ENCODE measurements at places on chromosomes 6 and 20.

DNA sequence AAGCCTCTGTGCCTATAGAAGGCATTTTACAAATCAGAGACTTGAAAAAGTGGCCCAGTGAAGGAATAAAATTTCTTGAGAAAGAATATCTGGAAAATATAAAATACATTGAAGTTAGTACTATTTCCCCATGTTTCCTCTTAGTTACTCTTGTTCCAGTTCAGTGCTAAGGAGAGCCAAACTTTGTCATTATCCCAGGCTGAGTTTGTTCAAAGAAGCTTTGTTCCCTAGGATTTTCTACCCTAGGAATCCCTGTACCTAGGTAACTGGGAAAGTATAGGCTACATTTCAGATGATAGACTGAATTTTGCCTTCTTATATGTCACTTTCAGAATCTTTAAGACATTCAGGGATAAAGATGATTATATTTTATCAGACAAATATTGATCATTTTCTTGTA, 1395.7 kb upstream of the MAP3K7 start:
- no peak for DNase-seq

- DNase-seq: no peak
These were observed 107.2 kb downstream of the AGPAT4 start for GRCh38 chr6:161166677-161167076.

GRCh38 chr20:45940053-45940452, 5.6 kb downstream of the PCIF1 start:
- DNase-seq: no peak

DNA sequence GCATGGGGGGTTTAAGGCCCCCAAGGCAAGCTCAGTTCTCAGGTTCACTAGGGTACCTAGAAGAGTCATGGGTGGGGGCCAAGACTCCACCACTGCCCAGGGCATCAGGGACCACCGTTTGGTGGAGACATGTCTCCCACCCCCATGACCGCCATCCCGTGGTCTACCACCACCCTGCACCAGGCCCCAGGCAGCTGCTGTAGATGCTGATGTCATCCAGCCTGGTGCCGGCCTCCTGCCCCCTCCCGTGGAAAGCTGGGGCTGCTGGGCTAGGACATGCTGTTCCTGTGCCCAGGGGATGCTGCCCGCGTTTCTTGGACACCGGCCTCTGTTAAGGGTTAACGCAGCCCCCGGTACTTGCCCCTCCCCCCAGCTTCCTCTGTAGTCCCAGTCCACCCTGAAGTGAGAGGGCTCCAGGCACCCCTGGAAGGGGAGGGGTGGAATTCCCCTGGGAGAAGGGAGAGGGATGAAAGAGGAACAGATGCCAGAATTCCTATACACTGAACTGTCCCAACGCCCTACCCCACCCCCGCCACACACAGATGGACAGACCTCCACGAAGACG, 587 bp downstream of the IP6K3 start:
- no peak for DNase-seq

DNA sequence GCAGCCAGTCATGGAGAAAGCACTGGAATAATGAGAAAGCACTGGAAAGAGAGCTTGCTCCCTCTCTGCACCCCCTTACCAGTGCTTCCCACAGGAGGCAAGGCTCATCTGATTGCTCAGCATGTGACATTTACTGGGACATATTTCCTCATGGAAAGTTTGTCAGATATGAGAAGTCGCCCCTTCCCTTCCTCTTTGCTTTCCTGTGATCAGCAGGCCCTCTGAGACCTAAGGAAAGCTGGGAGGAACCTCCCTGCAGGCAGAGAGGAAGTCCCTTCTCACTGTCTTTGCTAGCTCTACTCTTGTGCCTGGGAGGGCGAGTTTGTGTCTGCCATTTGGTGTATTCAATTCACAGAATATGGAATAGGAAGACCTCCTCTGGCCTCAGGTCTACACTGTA, 283.8 kb downstream of the ALDH8A1 start:
- DNase-seq: no peak

DNA sequence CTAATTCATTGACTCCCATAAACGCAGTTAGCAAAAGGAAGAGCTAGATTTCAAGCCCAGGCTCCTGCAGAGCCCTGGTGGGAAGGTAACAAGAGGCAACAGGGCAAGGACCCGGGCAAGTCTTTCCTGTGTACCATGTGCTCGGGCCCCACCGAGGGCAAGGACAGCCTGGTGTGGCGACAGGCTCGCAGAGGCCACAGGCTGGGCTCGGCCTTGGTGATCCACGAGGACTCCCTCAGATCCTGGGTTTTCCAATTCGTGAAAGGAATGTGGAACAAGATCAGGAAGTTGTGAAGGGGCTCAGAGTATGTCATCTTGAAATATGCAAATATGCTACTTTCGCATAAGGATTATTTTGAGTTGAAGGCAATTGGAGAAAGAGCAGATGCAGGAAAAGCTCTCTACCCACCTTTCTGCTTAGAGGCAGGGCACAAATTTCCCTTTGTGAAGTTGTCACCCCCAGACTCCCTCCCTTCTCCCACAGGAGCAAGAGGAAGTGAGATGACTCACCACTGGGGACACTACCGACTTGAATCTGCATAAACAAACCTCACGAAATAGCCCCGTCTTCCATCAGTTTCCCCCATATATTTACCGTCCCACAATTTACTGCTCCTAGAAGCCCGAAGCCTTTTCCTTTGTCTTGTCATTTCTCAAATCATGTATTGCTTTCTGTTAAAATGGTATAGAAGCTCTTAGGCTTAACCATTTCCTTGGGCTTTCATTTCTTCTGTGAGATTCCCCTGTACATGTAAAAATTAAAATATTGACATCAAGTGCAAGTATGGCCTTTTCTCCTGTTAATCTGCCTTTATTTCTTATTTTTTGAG, 79.0 kb downstream of the PSMG4 start:
- no peak for DNase-seq

All from left renal pelvis (tissue), 4 donors.